ENCODE measurements at places on chromosomes 2 and 18.

- H3K27ac ChIP-seq = no peak overlapping the region
- H3K27me3 ChIP-seq = no peaks in the 10 kb centered on the region
- no peak for DNase-seq
- no peak overlapping the region for H3K4me3 ChIP-seq
- no peaks in the 10 kb centered on the region for H3K36me3 ChIP-seq
- H3K4me1 ChIP-seq = no peaks in the 10 kb centered on the region
These were observed 601.2 kb upstream of the ZNF804A start for GRCh38 chr2:183996825-183997793.

DNA sequence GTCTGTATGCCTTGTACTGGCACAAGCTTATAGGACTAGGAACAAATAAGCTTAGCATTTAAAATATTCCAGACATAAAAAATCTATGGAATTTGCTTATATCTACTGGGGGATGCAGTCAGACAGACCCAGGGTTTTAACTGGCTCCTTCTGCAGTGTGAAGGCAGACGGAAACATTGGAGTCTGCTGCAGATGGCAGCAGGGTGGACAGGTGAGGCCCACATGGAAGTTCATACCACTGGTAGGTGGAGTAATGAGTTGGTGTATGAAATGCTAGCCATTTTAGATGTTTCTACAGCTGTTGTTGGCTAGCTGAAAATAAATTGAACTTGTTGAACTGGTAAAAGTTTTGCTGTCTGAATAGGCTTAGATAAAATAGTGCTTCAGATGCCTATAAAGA lies 17.7 kb downstream of the SPTBN1 start:
- H3K27ac ChIP-seq = no peak overlapping the region
- H3K4me3 ChIP-seq = no peak overlapping the region
- H3K27me3 ChIP-seq = peaks cover 3% of the 10 kb centered on the region
- no peaks in the 10 kb centered on the region for H3K36me3 ChIP-seq
- H3K4me1 ChIP-seq = no peaks in the 10 kb centered on the region

- H3K4me3 ChIP-seq = no peak overlapping the region
- no peaks in the 10 kb centered on the region for H3K36me3 ChIP-seq
- H3K4me1 ChIP-seq = peaks cover 7% of the 10 kb centered on the region
- no peak for DNase-seq
- H3K27me3 ChIP-seq = no peaks in the 10 kb centered on the region
These were observed 11.6 kb downstream of the AFF3 start for GRCh38 chr2:100130595-100131391.

- H3K27me3 ChIP-seq = no peaks in the 10 kb centered on the region
- H3K36me3 ChIP-seq = no peaks in the 10 kb centered on the region
- H3K4me1 ChIP-seq = no peaks in the 10 kb centered on the region
- H3K4me3 ChIP-seq = no peak overlapping the region
- no peak overlapping the region for H3K27ac ChIP-seq
These were observed 572.7 kb downstream of the PIK3C3 start for GRCh38 chr18:42527766-42528165.

- H3K36me3 ChIP-seq = no peaks in the 10 kb centered on the region
- H3K4me1 ChIP-seq = no peaks in the 10 kb centered on the region
- H3K27me3 ChIP-seq = no peaks in the 10 kb centered on the region
- no peak for DNase-seq
- no peak overlapping the region for H3K27ac ChIP-seq
These were observed 510.1 kb upstream of the RAB6C start for GRCh38 chr2:129469389-129469788.

GRCh38 chr2:187493877-187494568 lies 46.0 kb upstream of the CALCRL start:
- H3K4me3 ChIP-seq = no peak overlapping the region
- no peaks in the 10 kb centered on the region for H3K36me3 ChIP-seq
- H3K27ac ChIP-seq = no peak overlapping the region

GRCh38 chr2:61006486-61007105 lies 10.9 kb upstream of the PEX13 start:
- no peak for DNase-seq
- no peaks in the 10 kb centered on the region for H3K36me3 ChIP-seq
- no peak overlapping the region for H3K27ac ChIP-seq
- H3K4me1 ChIP-seq = no peaks in the 10 kb centered on the region
- no peaks in the 10 kb centered on the region for H3K27me3 ChIP-seq

- H3K36me3 ChIP-seq = no peaks in the 10 kb centered on the region
- no peak overlapping the region for H3K4me3 ChIP-seq
- no peak for DNase-seq
- no peak overlapping the region for H3K27ac ChIP-seq
- H3K27me3 ChIP-seq = no peaks in the 10 kb centered on the region
These were observed 221.7 kb downstream of the PHLPP1 start for GRCh38 chr18:62937065-62937464.

DNA sequence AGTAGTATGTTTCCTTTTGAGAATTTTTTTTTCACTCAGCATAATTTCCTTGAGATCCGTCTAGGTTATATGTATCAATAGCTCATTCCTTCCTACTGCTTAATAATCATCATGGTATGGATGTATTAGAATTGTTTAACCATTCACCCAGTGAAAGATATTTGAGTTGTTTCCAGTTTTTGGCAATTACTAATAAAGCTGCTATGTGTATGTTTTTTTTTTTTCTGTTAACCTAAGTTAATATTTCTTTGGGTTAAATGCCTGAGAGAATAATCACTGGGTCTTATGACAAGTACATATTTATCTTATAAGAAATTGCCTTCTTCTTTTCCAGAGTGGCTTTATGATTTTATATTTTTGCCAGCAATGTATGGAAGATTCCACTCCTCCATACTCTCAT lies 96.4 kb upstream of the ST6GAL2 start:
- no peak overlapping the region for H3K4me3 ChIP-seq
- DNase-seq = no peak

DNA sequence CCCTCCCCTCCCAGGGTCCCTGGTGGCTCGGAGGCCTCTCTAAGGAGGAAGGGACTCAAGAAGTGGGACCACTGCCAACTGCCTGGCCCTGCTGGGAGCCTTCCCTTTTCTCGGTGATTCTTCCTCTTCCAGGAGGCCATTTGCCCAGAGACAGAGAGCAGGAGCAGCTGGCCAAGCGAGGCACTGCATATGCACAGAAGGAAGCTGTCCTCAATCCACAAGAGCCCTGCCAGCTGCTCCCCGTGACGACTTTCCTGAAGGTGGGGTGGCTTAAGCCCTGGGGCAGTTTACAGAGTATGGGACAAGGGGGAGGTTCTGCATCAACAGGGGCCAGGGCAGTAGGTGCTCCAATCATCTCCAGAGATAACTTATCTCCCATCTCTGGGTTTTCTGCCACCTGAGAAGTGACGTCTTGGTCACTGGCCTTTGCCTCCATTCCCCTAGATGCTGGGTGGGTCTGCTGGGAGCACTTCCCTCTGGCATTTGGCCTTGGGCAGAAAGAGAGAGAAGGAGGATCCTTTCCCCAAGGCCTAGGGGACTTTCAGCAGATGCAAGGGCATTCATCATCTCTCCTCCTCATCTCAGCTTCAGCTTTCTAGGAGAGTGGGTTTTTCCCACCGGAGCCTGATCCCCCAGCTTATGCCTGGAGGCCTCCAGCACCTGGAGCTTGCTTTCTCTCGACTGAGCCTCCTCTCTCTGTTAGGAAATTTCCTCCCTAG lies 28.5 kb downstream of the CIB4 start:
- H3K27me3 ChIP-seq = peaks cover 5% of the 10 kb centered on the region
- peaks cover 20% of the 10 kb centered on the region for H3K4me1 ChIP-seq
- no peak for DNase-seq
- no peak overlapping the region for H3K4me3 ChIP-seq

- H3K36me3 ChIP-seq = no peaks in the 10 kb centered on the region
- peaks cover 5% of the 10 kb centered on the region for H3K27me3 ChIP-seq
- H3K4me1 ChIP-seq = peaks cover 3% of the 10 kb centered on the region
- H3K27ac ChIP-seq = no peak overlapping the region
These were observed 543.5 kb downstream of the METTL4 start for GRCh38 chr18:2027756-2028155.

DNA sequence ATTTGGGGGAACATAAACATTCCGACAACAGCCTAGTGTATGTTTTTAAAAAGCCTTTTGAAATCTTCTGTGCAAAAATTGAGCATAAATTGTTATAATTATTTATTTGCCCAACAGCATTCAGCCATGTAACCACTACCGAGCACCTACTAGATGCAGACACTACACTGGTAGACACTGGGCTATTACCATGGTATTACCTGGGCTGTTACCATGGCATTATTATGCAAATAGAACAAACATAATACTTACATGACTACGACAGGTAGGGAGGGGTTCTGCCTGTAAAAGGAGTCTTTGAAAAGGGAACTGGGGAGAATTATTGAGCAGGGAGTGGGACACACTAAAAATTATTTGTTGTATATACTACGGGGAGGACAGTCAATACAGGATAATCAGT lies 116.4 kb downstream of the MREG start:
- H3K4me1 ChIP-seq = peaks cover 3% of the 10 kb centered on the region
- no peak overlapping the region for H3K4me3 ChIP-seq
- DNase-seq = no peak
- peaks cover 5% of the 10 kb centered on the region for H3K27me3 ChIP-seq
- H3K27ac ChIP-seq = no peak overlapping the region
- no peaks in the 10 kb centered on the region for H3K36me3 ChIP-seq

DNA sequence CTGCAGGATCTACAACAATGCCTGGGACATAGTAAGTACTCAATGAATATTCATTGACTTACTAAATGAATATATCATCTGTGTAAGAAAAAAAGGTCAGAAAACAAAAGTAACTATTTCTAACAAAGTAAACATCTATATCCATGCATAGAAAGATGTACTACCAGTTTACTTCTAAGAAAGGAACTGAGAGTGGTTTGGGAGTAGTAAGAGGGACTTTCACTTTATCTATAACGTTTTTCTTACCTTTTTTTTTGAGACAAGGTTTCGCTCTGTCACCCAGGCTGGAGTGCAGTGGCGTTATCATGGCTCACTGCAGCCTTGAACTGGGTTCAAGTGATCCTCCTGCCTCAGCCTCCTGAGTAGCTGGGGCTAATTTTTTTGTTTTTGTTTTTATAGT lies 25.7 kb downstream of the DHX57 start:
- DNase-seq = no peak
- H3K4me1 ChIP-seq = no peaks in the 10 kb centered on the region

GRCh38 chr2:216474925-216475670 lies 23.5 kb upstream of the RPL37A start:
- DNase-seq = peak; percentile 67
- no peak overlapping the region for H3K27ac ChIP-seq
- H3K27me3 ChIP-seq = no peaks in the 10 kb centered on the region
- peak overlapping the region; percentile 11 for H3K4me3 ChIP-seq

All from activated naive CD4-positive, alpha-beta T cell treated with anti-CD3 and anti-CD28 coated beads for 36 hours (primary cell).